T-helper 17 cell (primary cell): ENCODE measurements at places on chromosomes 2 and 18.
A peak's percentile ranks its signal among the peaks of the same experiment; 100 is the strongest.

DNA sequence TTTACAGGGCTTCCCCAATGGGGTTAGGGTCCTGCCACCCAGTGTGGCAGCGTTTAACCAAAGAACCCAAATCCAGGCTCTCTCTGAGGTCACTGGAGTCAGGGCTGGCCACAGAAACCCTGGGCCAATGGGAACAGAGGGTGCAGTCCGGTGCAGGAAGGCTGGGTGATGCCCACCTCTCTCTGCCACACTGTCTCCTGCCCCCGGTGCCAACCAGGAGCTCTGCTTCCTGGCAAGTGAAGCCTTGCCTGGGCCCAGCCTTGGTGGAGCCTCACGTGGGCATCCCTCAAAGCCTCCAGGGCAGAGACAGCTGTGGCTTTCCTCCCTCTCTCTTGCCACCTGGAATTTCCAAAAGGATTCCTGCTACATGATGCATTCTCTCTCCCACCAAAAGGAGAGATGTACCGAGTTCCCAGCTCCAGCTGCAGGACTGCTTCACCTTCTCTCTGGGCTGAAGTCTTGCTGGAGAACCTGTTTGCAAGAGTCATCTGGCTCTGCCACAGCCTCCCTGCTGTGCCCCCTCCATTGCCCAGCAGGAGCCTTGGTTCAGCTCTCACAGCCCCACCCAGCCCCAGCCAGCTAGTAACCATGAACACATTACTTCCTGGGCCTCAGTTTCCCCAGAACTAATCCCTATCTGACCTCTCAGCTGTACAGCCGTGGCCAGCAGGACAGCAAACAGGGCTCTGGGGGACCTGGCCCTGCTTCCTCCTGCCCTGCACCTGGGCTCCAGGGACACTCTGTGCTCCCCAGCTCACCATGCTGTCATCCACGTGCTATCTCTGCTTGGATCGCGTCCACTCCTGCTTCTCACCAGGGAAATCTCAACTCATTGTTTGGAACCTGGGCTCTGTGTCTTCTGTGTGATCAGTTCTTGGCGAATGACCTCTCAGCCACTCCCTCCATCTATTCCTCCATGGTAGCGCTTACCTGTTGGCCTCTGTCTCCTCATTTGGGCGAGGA, 43.4 kb downstream of the KCNF1 start:
- H3K4me1 ChIP-seq = no peaks in the 10 kb centered on the region
- H3K27ac ChIP-seq = no peak overlapping the region
- no peak overlapping the region for H3K4me3 ChIP-seq
- peaks cover 26% of the 10 kb centered on the region for H3K27me3 ChIP-seq
- H3K36me3 ChIP-seq = peaks cover 3% of the 10 kb centered on the region

GRCh38 chr2:76678383-76679024, 843.7 kb downstream of the LRRTM4 start:
- no peaks in the 10 kb centered on the region for H3K27me3 ChIP-seq
- no peak overlapping the region for H3K4me3 ChIP-seq
- no peak overlapping the region for H3K27ac ChIP-seq
- no peaks in the 10 kb centered on the region for H3K36me3 ChIP-seq
- no peak for DNase-seq

DNA sequence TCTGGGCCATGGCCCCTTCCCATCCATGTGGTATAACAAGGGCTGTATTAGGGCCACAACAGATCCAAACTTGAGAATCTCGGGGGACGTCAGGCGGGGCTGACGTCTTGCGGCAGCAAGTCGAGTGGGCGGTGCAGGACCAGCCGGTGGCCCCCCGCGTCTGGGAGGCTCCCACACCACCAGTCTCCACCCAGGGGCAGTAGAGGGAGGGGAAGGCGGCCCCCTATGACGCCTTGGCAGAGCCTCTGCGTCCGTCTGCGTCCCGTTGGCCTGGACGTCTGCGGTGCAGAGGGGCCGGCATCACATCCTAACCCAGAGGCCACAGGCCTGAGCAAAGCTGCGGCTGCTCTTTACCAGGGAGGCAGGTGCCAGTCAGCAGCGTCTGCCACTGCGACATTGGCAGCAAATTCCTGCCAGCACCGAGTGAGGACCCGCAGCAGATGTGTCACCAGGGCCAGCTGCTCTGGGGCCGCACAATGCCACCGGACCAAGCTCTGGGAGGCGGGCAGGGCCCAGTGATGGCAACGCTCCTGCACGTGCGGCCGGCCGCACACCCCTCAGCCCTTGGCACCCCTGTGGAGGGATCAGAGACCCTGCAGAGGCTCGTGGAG, 73.8 kb downstream of the KCNG2 start:
- H3K36me3 ChIP-seq = no peaks in the 10 kb centered on the region
- H3K27ac ChIP-seq = no peak overlapping the region
- H3K4me1 ChIP-seq = peaks cover 2% of the 10 kb centered on the region
- peaks cover 18% of the 10 kb centered on the region for H3K27me3 ChIP-seq

- H3K27me3 ChIP-seq = peaks cover 24% of the 10 kb centered on the region
- no peak overlapping the region for H3K4me3 ChIP-seq
- H3K36me3 ChIP-seq = peaks cover 3% of the 10 kb centered on the region
Measured at GRCh38 chr18:74234326-74235171, 57.2 kb downstream of the CYB5A start.

DNA sequence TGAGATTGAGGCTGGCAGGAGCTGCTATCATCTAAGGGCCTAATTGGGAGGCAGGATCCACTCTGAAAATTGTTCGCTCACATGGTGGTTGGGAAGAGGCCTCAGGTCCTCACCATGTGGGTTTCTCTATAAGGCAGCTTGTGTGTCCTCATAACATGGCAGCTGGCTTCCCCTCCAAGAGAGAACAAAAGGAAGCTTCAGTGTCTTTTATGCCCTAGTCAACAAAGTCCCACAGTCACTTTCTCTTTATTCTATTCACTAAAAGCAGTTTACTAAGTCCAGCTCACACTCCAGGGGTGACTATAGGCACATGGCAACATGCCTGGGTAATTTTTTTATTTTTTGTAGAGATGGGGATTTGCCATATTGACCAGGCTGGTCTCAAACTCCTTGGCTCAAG, 5.8 kb upstream of the ITGAV start:
- peaks cover 6% of the 10 kb centered on the region for H3K4me1 ChIP-seq
- DNase-seq = no peak
- peaks cover 15% of the 10 kb centered on the region for H3K27me3 ChIP-seq
- no peak overlapping the region for H3K4me3 ChIP-seq

DNA sequence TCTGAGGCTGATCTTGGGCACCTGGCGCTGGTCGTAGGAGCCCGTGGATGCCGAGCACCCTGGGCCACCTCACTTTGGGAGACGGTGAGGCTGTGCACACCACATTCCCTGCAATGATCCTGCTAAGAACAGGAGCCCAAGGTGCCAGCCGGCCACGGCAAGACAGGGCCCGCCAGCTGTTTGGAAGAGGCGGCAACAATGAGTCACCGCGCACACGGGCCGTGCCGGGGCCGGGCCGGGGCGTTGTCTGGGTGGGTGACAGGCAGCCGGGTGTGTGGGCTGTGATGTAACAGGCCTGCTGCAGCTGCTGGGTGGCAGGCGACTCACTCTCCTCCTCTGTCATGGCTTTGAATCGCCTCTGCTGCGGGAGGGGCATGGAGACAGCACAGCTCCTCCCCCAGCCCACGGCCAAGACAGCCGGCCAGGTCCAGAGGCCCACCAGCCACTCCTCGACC, 49.7 kb upstream of the ODC1 start:
- H3K4me1 ChIP-seq = peaks cover 24% of the 10 kb centered on the region
- DNase-seq = peak; percentile 38
- H3K4me3 ChIP-seq = peak overlapping the region; percentile 41
- H3K27me3 ChIP-seq = peaks cover 29% of the 10 kb centered on the region
- peak overlapping the region; percentile 84 for H3K27ac ChIP-seq
- H3K36me3 ChIP-seq = peaks cover 6% of the 10 kb centered on the region

GRCh38 chr2:137837830-137838229, 126.4 kb upstream of the HNMT start:
- H3K4me1 ChIP-seq = no peaks in the 10 kb centered on the region
- no peak for DNase-seq
- H3K36me3 ChIP-seq = no peaks in the 10 kb centered on the region
- H3K27ac ChIP-seq = no peak overlapping the region
- no peak overlapping the region for H3K4me3 ChIP-seq
- H3K27me3 ChIP-seq = peaks cover 22% of the 10 kb centered on the region

- no peak overlapping the region for H3K27ac ChIP-seq
- no peak overlapping the region for H3K4me3 ChIP-seq
- DNase-seq = no peak
- peaks cover 40% of the 10 kb centered on the region for H3K27me3 ChIP-seq
- peaks cover 7% of the 10 kb centered on the region for H3K4me1 ChIP-seq
- no peaks in the 10 kb centered on the region for H3K36me3 ChIP-seq
Measured at GRCh38 chr2:234996069-234996940, 44.5 kb downstream of the SH3BP4 start.

DNA sequence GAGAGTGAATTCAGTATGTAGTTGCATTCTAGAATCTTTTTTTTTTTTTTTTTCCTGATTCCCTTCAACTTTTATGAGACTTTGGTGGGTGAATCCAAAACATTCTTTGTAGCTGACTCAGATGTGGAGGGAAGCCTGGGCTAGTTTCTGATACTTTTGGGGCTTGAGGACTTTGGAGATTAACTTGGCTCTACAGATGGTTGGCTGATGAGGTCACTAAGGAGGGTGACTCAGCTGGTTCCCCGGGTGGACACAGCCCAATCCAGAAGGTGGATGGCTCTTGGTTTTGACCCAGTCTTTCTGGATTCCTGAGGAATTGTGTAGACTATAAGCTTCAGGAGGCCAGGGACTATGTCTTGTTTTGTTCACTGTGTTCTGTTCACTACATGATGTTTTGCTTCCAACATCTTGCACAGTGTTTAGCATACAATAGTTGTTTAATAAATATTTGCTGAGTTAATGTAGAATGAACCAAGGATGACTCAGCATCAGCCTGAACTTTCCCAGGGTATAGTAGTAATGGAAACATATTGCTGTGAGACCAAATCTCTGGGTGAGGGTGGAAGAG, 30.5 kb downstream of the LAMA3 start:
- H3K36me3 ChIP-seq = peaks cover 5% of the 10 kb centered on the region
- H3K4me1 ChIP-seq = peaks cover 5% of the 10 kb centered on the region
- H3K27me3 ChIP-seq = peaks cover 47% of the 10 kb centered on the region
- H3K27ac ChIP-seq = no peak overlapping the region
- no peak overlapping the region for H3K4me3 ChIP-seq

DNA sequence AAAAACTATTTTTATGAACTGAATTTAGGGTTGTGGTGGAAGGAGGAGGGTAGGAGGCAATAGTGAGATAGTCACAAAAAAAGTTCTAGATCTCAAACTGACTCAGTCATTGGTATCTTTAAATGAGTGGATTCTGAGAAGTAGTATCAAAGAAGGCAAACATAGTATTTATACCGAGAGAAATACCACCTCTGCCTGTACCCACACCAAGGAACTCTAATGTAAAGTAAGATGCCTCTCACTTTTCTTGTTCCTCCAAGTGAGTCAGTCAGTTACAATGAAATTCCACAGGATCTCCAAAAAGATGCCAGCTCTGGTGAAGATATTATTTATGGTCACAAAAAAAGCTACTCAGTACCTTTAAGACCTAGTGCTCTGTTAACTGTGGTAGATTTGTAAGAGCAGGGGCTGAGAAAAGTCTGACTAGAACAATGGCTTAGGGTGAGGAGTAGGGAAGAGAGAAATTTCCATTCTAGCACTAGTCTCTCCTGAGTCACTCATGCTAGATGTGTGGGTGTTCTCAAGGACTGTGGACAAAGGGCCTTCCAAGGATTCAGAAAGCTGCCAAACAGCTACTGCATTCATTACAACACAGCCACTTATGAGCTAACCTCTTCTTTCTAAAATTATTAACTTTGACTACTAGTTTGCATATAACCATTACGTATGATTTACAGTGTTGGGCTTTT, 36.3 kb downstream of the YWHAQ start:
- peaks cover 37% of the 10 kb centered on the region for H3K4me1 ChIP-seq
- H3K27ac ChIP-seq = peak overlapping the region; percentile 89
- peak overlapping the region; percentile 67 for H3K4me3 ChIP-seq
- peaks cover 3% of the 10 kb centered on the region for H3K36me3 ChIP-seq

DNA sequence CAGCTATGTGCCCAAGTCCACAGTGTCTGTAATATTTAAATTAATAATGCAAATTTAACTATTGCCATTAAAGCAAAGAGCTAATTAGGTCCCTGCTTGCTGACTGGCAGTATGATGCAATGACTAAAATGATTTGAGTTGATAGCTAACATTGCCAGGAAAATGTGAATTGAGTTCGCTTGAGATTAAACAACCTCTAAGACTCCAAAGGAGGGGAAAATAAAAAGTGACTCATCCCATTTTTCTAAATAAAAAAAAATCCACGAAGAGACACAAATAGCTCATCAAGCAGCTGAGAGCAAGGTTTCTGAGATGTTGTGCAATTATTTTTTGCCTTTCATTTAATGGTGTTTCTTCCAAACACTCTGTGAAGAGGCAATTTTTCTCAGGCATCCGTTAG, 413.0 kb downstream of the MTX2 start:
- H3K36me3 ChIP-seq = no peaks in the 10 kb centered on the region
- H3K4me3 ChIP-seq = no peak overlapping the region
- H3K27me3 ChIP-seq = peaks cover 62% of the 10 kb centered on the region
- H3K27ac ChIP-seq = no peak overlapping the region

- H3K36me3 ChIP-seq = no peaks in the 10 kb centered on the region
- DNase-seq = no peak
- H3K4me1 ChIP-seq = peaks cover 8% of the 10 kb centered on the region
- H3K27ac ChIP-seq = no peak overlapping the region
- H3K4me3 ChIP-seq = peak overlapping the region; percentile 87
Measured at GRCh38 chr2:191245869-191246531, 796 bp downstream of the MYO1B start.

GRCh38 chr2:96470109-96470508, 35.0 kb downstream of the NEURL3 start:
- H3K4me1 ChIP-seq = peaks cover 6% of the 10 kb centered on the region
- H3K4me3 ChIP-seq = peak overlapping the region; percentile 45
- DNase-seq = no peak
- no peaks in the 10 kb centered on the region for H3K36me3 ChIP-seq
- H3K27ac ChIP-seq = no peak overlapping the region

DNA sequence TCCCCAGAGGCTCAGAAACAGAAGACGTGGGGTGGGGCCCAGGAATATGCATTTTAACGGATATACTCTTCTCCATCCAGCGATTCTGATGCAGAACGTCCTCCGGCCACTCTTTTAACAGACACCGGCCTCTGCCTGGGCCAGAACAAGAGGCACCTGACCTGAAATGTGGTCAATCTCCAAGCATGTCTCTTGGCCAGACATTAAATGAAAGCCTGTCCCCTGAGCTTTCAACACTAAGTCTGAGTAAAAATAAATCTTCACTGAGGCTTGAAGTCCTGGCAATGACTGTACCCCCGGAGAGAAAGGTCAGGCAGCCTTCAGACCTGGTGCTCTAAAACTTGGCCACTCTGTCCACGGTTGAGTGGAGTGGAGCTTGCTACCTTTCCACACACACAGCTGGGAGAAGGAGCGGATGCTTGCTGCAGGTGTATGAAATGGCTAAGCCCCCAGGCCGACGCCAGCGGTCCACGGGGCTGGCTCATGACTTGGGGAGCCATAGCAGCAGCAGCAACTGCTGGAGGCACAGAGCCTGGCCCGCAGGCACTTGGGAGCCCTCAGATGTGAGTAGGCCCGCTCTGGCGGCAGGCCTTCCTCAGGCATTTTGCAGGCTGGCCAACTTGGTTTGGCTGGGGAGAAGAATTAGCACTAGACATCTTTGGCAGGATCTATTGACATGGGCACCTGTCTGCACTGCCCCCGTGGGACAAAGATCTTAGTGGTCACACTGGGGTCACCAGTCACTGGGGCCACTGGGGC, 79.7 kb downstream of the TMEM17 start:
- peaks cover 3% of the 10 kb centered on the region for H3K4me1 ChIP-seq
- H3K4me3 ChIP-seq = no peak overlapping the region

- no peak overlapping the region for H3K4me3 ChIP-seq
- H3K36me3 ChIP-seq = no peaks in the 10 kb centered on the region
- DNase-seq = no peak
- no peaks in the 10 kb centered on the region for H3K4me1 ChIP-seq
- H3K27me3 ChIP-seq = no peaks in the 10 kb centered on the region
Measured at GRCh38 chr2:210839034-210839433, 282.6 kb downstream of the CPS1 start.
